ENCODE measurements at places on chromosomes 11 and 22. TPM values are rescaled to one million over a fixed set of nuclear protein-coding genes. Genes with fewer than 3 reads are reported as not detected.

GGTLC3 gene
- polyA plus RNA-seq, result not detected

CDC42EP1 gene
- 69.7 TPM for polyA plus RNA-seq

UBQLNL gene
- not detected for polyA plus RNA-seq

USP2 gene
- polyA plus RNA-seq, result 10.1 TPM

CERK gene
- polyA plus RNA-seq, result 78.9 TPM
